ENCODE measurements at places on chromosomes 7 and 10. TPM values are rescaled to one million over a fixed set of nuclear protein-coding genes. Genes with fewer than 3 reads are reported as not detected.

Gene CAMK2B
- total RNA-seq, result 0.47 TPM

Gene PIK3AP1
- 9.9 TPM for total RNA-seq

DNA sequence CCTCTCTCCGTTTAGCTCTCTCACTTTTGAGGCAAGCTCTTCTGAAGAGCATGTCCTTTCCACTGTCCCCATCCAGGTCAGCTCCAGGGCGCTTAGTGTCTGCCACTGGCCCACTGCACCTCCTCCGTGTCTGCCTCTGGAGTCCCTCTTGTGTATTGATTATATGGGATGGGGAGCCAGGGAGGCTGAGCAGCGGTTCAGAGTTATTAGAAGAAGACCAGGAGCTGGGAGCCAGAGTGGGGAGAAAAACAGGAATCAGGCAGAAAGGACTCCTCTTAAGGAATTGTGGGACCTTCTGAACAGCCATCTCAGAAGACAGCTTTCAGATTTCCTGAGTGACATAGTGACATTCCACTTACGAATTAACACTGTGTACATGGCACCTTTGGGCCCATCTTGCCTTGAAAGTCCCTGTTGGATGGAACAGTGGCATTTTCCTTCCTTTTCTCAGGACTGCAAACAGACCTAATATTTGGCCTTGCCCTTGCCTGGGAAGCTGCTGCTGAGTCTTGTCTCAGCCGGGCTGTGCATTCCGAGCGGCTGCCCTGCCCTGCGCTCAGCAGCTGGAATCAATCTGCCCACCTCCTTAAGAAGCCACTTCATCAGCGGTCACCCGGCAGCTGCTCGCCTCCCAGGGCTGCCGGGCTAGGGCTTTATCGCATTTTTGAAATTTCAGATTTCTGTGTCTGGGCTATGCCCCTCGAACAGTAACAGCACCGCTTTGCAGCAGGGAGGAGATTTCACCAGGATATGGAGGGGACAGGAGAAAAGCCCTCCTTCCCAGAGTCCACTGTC, 81.1 kb upstream of the PRKG1 start:
- DNase-seq, result no peak

GRCh38 chr7:156764766-156765165, 124.2 kb downstream of the RNF32 start:
- DNase-seq, result no peak

DNA sequence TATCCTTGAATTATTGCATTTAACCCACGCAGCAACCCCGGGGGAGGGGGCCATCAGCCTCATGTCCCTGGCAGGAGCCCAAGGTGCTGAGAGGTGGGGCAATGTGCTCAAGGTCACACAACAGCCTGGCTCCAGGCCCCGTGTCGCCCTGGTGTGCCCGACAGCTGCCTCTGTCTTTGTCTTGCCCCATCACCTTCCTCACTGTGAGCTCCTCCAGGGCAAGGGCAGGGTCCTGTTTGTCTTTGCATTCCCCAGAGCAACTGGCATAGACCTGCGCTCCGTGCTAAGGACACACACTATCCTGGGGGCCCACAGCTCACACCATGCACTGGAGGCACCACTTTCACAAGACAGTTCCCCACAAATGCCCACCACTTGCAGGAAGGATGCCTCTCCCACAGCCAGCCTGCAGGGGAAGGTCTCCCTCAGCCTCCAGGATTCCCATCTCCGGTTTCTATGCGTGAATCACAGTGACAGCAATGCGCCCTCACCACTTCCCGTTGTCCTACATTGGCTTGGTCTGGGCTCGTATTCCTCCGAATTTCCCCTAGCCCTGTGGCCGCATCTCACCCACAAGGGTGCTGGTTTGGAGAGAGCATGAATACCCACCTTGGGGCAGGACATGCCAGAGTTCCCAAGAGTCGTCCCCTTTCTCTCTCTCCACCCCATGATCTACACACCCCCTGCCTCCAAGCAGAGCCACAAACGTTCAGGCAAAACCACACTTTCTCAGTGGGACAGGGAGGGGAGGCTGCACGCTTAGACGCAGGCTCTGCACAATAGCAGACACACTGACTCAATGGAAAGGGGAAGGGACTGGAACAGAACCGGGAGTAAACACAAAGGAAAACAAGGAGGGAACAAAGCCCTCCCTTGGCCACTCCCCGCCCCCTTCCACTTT, 10.3 kb downstream of the ITPRIP start:
- no peak for DNase-seq

DNA sequence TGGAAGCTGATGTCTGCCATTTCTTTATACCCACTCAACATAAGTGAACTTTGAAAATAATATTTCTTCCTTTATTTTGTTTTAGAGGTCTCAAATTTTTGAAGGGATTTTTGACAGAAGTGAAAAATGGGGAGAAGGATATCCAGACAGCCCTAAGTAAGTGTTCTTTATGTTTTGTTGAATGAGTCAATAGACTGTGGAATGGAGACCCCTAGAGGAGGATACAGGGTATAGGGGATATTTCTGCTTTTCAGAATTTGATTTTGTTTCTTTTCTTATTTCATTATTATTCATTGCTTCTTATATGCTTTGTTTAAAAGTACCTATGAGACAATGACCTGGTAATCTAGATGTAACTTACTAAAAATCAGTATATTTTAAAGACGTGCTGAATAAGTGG, 34.4 kb downstream of the PLEKHA8 start:
- DNase-seq, result no peak

GRCh38 chr7:125606671-125607070, 677.0 kb upstream of the POT1 start:
- no peak for DNase-seq

DNA sequence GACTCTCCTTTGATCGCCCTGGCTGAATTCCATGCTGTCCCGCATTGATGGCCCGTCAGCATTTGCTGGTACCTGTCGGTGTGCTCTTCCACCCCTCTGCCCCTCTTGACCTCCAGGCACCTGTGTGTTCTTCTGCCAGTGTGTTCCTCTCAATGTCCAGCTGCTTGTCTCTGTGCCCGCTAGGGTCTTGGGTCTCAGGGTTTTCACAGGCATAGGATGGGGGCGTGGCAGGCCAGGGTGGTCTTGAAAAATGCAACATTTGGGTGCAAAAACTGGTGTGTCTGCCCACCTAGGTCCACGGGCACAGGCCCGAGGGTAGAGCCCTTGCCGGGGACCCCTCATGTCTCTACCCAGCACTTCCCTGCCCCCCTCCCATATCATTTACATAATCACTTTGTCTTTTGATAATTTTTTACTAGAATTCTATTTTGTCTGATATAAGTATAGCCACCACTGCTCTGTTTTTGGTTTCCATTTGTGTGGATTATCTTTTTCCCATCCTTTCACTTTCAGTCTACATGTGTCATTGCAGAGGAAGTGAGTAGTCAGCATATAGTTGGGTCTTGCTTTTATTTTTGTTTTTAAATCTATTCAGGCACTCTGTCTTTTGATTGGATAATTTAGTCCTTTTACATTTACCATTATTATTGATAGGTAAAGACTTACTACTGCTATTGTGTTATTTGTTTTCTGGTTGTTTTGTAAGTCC, 46.6 kb upstream of the ADRA2A start:
- DNase-seq, result no peak

DNA sequence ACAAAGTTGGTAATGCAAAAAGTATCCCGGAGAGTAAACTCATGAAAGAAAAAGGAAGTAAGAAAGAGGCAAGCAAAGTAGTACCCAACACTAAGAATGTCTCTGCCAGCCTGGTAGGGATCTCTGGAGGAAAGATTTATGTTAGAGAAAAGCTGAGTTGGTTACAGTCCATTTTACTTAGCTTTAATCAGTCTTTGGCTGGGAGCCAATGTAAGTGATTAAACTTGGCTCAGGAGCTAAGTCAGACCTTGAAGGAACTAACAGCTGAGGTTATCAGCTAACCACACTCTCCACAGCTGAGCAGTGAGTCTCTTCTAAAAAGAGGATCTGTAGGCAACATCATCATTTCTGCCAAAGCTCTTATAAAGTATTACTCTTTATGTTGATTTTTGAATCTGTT, 148.0 kb downstream of the ANKRD7 start:
- DNase-seq, result no peak

DNA sequence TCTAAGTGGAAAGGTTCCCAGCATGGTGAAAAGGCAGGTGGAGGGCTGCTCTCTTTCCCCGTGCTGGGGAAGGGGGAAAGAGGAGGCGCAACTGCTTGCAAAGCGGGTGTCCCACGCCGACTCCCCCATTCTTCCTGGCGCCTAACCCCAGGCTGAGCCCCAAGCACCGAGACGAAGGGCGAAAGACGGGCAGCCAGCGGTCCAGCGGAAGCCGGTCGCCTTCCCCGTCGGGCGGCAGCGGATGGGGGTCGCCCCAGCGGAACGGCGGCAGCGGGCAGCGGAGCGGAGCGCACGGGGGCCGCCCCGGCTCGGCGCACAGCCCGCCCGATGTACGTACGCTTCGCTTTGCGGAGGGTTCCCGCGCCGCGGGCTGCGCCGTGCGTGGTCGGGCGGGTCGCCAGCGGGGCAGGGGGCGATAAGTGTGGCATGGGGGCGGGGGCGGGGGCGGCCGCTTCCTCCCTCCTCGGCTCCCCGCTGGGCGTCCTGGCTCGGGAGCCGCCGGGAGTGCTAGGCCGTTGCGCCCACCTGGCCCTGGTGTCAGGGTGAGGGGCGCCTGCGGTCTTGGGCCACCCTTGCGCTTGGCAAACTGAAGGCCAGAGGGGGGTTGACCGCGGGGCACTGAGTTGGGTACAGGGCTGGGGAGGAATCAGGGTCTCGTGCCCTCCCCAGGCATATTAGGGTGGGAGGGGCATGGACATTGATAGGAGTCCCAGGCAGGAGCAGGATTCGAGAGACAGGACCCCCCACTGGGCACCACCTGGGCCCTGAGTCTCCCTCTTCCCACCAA, 35.2 kb upstream of the HSPB1 start:
- no peak for DNase-seq

GRCh38 chr7:74479961-74480829, 26.5 kb downstream of the GTF2IRD1 start:
- DNase-seq, result no peak

GRCh38 chr7:141944811-141945210, 2.0 kb downstream of the CLEC5A start:
- DNase-seq, result no peak

GRCh38 chr7:75963381-75963995, 30.9 kb downstream of the TMEM120A start:
- DNase-seq, result no peak

GRCh38 chr7:49855281-49855980, 82.0 kb downstream of the VWC2 start:
- DNase-seq, result no peak

DNA sequence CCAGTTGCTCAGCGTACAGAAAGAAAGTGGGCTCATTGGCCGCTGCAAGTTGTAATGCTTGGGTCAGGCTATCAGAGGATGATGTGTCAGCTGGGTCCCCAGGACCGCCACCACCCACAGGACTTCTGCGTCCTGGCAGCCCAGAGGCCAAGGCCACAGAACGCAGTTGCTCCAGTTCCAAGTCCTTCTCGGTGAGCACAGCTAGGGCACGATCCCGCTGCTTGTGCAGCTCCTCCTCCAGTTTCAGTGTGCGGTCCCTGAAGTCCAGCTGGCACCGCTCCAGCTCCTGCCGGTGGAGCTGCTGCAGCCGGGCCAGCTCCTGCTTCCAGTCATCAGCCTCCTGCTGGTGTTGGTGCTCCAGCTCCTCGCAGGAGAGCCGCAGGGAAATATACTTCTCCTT, 3.0 kb downstream of the GCC1 start:
- DNase-seq, result no peak

DNA sequence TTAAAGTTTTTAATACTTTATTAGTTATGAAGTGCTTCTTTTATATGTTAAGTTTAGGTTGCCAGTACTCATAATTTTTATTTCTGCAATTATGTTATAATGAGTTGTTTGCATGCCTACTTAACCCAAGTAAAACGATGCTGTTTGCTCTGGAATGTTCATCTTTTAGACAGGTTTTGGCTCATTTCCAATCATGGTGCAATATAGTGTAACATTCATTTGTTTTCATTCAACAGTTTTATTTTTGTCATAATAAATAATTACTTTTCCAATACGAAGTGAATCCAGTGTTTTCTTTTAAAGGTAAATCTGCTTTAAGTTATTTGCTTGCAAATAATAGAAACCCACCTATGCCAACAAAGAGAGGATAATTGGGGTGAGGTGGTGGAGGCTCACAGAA, 22.1 kb downstream of the ARL5B start:
- no peak for DNase-seq

- no peak for DNase-seq
These were observed 95.3 kb upstream of the GNAI1 start for GRCh38 chr7:80039251-80039884.

DNA sequence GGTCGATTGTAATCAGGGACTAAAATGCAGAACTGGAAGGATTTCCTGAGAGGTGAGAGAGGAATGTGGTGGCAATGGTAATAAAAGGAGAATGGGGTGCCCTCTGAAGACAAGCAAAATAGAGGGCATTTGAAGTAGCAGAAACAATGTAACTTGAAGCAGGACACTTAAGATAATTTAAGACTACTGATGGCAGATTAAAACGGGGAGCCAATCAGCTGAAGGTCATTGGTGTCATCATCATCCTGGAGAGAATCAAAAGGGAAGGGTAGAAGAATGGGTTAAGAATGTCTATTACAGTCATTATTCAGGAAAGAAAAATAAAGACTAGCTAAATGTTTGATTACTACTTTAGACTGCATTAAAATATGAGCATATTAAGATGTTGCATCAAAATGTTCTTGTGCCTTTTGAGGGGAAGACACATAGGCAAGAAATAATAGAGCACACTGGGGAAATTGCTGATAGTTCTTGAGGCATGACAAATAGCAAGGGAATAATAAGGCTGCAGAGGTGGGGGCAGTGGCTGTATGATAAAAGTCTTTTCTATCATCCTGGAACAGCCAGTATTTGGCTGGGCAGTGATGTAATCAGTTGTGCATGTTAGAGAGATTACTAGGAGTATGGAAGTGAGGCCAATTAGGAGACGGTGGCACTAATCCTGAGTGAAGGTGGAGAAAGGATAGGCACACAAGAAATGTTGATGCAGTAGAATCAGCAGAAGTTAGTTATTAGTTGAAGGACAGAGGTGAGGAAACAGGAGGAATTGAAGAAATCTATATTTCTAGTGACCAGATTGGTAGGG, 60.2 kb downstream of the CCDC71L start:
- DNase-seq, result no peak

DNA sequence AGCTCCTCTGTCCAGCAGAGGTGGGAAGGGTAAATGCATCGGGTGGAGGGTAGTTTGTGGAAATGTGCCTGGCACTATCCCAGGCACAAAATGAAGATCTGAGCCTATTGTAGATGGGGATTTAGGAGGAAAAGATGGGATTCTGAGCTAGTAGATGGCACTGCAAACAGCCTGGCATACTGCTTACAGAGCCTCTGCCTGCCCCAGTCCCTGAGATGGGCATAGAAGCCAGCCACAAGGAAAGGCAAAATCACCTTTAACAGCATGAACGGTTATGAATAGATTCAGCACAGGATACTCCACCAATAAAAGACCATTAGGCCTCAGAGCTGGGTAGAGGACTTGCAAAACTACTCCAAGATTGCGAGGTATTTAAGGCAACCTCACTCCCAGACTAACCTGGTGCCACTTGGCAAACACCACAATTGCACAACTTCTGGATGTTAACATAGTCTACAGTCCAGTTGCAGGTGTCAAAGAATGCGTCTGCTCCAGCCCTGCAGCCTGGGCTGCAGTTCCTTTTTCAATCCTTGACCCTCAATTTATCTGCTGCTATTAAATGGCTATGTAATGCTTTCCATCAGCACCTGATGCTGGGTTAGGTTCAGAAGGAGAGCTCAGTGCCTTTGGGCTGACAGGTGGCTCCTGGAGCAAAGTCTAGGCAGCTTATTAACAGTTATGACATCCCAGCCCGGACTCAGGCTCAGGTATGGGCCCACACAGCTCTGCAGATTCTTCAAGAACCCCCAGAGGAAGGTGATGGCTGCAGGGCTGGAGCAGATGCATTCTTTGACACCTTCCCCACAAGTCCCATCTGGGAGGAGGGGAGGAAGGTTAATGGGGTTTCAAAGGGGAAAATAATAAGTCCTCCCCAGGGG, 34.0 kb downstream of the CDHR3 start:
- DNase-seq, result no peak
